NCI-H510A treated with DMSO at 0.1 percent for 48 hours (cell line): ENCODE measurements at places on chromosomes 2 and 18.

DNA sequence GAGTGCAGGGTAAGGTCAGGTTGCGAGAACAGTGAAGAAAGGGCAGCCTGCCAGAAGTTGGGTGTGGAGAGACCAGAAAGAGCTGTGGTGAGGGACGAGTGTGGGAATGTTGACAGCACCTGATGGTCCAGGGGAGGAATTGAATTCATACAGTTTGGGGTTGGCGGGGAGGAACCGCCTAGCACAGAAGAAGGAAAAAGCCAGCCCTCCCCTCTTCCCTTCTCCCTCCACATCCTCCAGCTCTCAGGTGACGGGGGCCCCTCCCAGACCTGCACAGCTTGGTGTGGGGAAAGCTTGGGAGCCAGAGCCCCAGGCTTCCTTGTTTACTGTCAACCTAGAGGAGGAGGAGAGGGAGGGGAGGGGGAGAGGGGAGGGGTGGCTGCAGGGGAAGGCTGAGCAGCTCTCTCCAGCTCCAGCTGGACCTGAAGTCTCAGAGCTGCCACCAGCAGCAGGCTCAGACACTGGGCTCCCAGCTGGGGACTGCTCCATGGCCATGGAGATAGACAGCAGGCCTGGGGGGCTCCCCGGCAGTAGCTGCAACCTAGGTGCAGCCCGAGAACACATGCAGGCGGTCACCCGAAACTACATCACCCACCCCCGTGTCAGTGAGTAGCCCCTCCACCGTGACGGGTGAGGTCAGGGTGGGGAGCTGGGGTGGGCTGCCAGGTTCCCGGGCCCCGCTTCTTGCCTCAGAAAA is at the start of gene ATP6V1B1:
Gene ATP6V1B1 (plus strand): TSS at position 433 of the 697 bp plus-strand sequence. CDS start 55 bp downstream, at position 488.
- peak; percentile 55 for DNase-seq

GRCh38 chr2:234203135-234203984 is 152.9 kb downstream of the SPP2 start:
- DNase-seq: no peak

GRCh38 chr18:61893309-61893970 is 633 bp upstream of the RNF152 start:
- DNase-seq: peak; percentile 39

GRCh38 chr2:26284132-26284531 is 39.4 kb downstream of the HADHB start:
- no peak for DNase-seq

DNA sequence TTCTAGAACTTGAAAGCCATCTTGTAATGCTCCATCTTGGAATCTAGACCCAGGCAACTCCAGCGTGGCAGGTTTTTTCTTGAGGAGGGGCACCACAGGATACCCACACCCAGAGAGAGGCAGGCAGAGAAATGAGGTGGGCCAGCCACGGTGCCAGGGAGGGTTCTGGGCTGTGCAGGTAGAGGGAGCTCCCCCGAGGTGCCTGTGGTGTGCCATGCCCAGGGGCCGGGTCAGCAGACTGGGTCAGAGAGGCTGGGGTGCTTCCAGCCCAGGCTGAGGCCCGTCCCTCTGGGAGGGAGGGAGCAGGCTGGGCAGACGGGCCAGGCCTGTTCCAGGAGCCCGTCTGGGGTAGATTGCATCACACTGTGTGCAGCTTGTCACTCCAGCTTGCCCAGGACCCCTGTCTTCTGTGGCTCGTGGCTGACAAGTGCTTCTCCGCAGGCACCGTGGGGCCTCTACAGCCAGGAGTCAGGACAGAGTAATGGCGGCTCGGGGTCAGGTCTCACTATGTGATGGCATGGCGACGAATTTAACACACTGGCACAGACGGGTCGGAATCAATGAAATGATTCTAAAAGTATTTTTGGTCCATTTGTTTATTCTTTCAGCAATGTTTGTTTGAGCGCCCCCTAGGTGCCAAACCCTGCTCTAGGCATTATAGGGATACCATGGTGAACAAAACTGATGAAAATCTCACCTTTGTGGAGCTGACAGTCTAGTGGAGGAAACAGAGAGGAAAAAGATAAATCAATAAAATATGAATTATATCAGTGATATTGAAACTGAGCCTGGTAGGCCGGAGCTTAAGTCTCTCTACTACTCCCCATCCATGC is 144.0 kb downstream of the ACOXL start:
- DNase-seq: no peak

DNA sequence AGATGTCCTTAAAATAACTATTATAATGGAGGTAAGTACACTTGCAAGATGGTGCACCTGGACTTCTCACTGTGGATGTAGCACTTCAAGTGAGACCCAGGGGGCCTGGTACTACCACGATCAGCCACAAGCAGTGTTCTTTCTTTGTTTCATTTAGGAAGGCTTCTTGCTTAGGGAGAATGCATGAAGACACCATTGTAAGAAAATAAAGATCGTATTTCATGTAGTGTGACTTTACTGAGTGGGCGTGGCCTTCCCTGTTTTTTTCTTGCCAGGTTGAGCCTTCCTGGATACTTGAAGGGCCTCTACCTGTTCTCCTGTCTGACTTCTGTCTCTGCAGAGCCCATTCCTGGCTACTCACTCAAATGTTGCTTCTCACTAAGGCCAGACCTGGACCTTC is 615.6 kb upstream of the SOX11 start:
- DNase-seq: peak; percentile 48

- no peak for DNase-seq
These were observed 1.5 kb upstream of the AMMECR1L start for GRCh38 chr2:127887082-127887775.

GRCh38 chr18:30527226-30527625 is 515.3 kb downstream of the DSC3 start:
- no peak for DNase-seq

GRCh38 chr18:2304378-2305175 is 266.7 kb downstream of the METTL4 start:
- DNase-seq: no peak

GRCh38 chr18:64244571-64244970 is 95.7 kb upstream of the LINC00305 start:
- DNase-seq: peak; percentile 19

- peak; percentile 88 for DNase-seq
These were observed 71.1 kb upstream of the TFCP2L1 start for GRCh38 chr2:121356058-121356640.

DNA sequence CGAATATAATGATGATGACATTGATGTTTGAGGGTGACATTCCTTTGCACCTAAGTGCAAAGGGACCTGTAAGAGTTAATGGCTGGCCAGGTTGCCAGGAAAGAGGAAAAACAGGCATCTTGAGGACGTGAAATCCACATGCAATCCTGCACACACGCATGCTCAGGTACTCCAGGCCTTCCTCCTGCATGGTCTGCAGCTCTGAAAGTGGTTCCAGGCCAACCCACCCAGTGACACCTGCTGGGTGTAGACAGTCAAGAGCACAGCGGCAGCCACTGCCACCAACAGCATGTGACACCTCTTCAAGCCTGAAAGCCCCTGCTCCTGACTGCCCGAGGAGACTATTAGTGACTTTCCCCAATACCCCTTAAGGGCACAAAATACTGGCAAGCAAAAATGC is 101.6 kb downstream of the PIEZO2 start:
- no peak for DNase-seq

DNA sequence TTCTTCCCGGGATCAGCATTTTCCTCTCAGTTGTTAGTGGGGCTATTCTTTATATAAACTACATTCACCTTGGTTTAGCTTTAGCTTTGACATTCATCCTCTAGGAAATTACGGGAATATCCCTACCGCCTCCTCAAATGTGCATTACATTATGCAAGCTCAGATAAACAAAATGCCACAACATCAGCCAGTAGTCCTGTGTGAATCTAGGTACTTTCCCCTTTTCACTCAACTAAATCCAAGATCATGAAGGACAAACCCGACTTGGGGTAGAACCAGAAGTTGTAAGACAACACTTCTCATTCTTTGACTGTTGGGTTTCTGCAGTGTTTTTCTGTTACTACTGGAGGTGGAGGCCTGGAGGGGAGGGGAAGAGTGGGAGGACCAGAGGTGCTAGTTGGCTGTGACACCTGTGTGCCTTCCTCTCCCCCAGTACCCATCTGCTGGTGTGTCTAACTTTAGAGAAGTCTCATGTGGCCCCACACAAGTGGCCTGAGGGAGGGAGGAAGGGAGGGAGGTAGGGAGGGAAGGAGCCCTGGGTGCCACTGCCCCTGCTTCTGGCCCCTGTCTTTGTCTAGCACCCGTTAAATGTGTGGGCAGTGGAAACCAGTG is 84.8 kb upstream of the BCL2L11 start:
- no peak for DNase-seq

DNA sequence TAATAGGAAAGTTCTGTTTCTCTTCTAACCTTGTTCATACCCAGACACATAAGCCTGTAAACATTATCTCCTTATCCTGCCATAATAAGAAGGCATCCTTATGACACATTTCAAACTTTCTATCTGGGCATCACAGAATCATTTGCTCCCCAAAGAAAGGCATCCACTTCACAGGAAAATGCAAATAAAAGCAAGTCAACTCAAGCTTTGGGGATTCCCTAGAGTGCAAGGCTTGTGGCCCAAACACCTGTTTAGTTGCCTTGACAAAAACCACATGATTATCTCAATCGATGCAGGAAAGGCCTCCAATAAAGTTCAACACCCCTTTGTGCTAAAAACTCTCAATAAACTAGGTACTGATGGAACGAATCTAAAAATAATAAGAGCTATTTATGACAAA is 195.7 kb upstream of the GALNT5 start:
- no peak for DNase-seq

DNA sequence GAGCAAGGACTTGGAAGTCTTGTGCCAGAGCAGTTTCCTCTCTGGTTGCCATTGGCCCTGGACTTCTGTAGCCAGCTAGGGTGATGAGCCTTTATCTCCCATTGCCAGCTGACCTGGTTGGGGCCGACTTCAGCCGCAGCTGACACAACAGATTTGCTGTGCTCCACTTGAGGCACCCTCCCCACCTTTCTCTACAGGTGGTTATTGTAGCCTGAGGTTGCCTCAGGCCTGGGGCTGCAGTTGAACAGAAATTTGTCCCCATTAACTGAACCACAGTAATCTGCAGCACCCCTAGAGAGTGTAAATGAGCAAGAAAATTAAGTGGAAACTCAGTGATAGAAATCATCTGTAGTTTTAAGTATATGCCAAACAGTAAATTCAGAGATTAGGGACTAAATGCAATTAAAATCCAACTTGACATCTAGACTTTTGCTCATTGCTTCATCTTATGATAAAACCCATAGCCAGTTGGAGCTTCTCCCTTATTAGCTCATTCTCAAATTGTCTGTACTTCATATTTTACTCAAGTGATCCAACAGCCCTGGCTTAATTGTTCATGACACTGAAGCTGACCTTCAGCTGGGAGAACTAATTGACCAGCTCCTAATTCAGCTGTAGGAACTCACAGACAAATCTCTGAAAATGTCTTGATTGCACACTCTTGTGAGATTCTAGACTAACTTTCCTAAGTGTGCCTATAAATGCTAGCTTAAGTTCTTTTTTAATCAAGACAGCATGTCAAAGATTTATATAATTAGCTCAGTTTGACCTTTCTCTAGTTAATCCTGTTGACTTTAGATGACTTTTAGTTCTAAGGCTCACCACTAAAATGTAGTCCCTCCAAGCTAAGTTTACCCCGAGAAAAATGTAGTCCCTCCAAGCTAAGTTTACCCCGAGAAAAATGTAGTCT is 48.9 kb downstream of the COPS8 start:
- DNase-seq: no peak

GRCh38 chr2:47249157-47249900 is 94.2 kb upstream of the STPG4 start:
- DNase-seq: no peak

- DNase-seq: no peak
These were observed 12.6 kb upstream of the CELF4 start for GRCh38 chr18:37578182-37578678.

DNA sequence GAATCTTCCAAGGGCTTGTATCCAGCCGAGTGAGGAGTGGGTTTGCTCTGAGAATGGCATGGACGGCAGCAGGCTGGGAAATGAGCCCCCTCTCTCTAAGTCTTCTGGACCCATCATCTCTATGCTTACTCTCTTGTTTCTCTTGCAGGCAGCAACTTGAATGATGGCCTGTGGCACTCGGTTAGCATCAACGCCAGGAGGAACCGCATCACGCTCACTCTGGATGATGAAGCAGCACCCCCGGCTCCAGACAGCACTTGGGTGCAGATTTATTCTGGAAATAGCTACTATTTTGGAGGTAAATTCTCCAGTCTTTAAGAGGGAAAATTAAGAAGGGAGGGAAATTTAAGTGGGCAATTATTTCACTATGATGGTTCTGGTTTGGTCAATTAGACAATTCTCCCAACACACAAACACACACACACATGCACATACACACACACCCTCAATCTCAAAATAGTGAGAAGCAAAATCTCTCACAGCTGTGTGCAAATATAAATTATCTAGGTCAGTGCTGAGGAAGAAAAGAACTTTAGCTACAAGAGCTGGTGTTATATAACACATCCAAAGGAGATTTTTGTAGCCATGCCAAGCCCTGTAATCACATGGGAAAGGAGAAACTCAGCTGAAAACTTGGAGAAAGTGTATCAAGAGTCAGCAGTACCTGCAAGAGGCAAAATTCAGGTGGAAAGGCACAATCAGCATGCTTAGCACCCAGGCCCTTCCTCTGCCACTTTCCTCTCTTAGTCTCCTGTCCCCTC is 499.2 kb downstream of the CNTNAP5 start:
- no peak for DNase-seq

GRCh38 chr2:235391921-235392615 is 101.8 kb upstream of the AGAP1 start:
- DNase-seq: no peak

GRCh38 chr2:106124905-106125549 is 69.1 kb downstream of the UXS1 start:
- peak; percentile 46 for DNase-seq

DNA sequence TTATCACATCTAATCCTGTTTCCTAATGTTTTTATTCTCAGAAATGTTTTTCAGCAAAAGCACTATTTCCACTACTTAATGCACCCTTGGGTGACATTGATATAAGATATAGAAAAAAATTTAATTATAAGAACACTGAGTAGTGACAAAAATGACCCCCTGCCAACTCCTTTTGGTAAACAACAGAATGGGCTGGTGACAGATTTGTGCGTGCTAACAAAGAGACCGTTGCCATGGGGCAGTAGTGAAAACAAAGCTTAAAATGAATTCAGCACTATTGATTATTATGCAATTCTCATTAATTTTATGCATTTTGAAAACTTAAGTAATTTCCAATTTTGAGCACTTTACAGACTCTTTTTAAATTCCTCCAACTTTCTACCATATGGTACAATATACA is 33.1 kb downstream of the RDH14 start:
- DNase-seq: no peak

DNA sequence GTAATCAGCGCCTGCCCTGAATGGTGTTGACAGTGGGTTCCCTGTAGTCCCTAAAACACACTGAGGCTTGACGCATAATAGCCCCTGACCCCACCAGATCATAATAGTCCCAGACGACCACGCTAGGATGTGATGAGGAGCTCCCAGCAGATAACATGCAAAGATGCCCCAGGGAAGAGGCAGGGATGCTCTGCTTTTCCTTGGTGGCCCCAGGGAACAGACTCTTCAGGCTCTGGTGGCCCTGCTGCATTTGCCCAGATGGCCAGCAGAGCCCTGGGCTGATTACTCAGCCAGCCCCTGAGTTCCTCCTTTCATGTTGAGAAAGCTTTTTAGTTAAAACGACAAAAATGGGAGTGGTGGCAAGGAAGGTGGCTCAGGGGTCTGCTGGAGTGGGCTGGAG is 5.9 kb upstream of the NCKAP5 start:
- DNase-seq: no peak

- DNase-seq: no peak
These were observed 215.5 kb upstream of the CYRIA start for GRCh38 chr2:16881122-16881521.

- no peak for DNase-seq
These were observed 259.8 kb downstream of the PHLPP1 start for GRCh38 chr18:62974928-62975675.
